ENCODE measurements at places on chromosomes 4 and X.

GRCh38 chrX:24646745-24647182 lies 383 bp downstream of the PCYT1B start:
- DNase-seq, result no peak

- DNase-seq, result no peak
Measured at GRCh38 chr4:145580906-145581305, 38.3 kb upstream of the MMAA start.

DNA sequence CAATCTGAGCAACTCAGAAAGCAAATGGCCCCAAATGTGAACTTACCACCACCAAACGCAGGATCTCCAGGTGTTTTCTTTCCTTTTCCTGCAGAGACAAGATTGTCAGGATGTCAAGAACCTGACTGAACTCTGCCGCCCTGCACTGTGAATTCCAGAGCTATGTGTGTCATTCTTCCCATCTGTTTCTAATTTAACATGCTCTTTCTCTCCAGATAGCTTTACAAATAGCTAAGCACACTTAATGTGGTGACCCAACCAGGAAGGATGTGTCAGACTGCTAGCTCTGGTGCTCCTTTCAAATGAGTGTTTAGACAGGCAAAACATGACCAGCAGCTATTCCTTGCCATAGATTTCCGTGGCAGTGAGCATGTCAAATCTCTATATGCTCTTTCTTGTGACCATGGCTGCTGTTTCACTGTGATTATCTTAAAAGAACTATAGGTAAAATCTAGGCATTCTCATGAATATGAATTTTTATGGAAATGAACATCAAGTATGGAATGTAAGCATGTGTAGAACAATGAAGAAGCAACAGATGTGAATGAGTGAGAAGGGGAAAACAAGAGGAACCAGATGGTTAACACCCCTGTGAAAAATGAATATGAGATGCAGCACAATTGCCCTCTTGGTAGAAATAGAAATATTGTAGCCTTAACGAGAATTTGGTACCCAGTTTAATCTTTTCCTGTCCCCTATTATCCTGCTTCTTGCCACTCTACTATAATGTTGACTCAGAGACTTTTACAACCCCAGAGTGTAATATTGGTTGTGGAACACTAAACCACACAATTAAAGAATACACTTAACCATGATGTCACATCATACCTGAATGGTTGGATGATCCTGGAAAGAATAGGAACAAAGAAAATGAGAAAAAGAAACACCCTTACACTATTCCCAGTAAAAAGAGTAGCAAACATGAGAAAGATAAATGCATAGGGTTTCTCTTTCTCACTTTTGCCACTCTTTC lies 247.8 kb upstream of the DKK2 start:
- no peak for DNase-seq

DNA sequence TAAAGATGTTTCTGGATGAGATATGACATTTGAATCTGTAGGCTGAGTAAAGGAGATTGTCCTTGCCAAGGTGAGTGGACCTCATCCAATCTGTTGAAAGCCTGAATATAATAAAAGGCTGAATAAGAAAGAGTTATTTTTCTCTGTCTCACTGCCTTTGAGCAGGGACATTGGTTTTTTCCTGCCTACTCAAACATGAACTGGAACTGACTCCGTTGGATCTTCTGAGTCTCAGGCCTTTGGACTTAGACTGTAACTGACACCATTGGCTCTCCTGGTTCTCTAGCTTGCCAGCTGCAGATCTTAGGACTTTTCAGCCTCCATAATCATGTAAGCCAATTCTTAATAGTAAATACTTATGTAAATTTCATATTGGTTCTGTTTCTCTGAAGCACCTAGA lies 43.5 kb downstream of the PPEF2 start:
- DNase-seq, result no peak

Data from thymus (tissue), 14 donors.